ENCODE measurements at places on chromosomes 13 and 19. TPM values are rescaled to one million over a fixed set of nuclear protein-coding genes. Genes with fewer than 3 reads are reported as not detected.

GRCh38 chr13:32838945-32839344 lies 177.3 kb upstream of the KL start:
- DNase-seq = no peak

GRCh38 chr13:97352815-97353214 lies 81.2 kb upstream of the RAP2A start:
- DNase-seq = no peak

DNA sequence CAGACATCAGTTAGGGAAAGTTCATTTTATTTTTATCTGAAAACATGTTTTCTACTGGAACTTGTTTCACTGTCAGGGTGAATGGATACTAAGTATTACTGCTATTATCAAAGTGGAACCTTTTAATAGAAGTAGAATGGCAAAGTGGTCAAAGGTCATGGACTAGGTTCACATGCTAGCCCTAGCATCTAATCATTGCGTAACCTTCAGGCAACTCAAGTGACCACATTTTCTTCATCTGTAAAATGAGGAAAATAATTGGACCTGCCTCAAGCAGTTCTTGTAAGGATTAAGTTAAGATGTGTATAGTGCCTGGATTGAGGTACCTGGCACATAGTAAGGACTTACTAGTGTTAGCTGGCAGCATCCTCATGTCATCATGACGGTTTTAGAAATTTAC lies 5.0 kb downstream of the ZFP28 start:
- DNase-seq = no peak

GRCh38 chr19:40688309-40688708 lies 2.1 kb downstream of the NUMBL start:
- DNase-seq = no peak

GRCh38 chr19:12695997-12696365 lies 450 bp downstream of the FBXW9 start:
- DNase-seq = no peak

- DNase-seq = no peak
Observed at GRCh38 chr13:65768545-65768944, 1461.6 kb downstream of the PCDH9 start.

- DNase-seq = no peak
Observed at GRCh38 chr19:13215572-13216380, 65.6 kb downstream of the IER2 start.

GRCh38 chr19:12793290-12794195 lies 2.3 kb downstream of the JUNB start:
- DNase-seq = peak; percentile 89

DNA sequence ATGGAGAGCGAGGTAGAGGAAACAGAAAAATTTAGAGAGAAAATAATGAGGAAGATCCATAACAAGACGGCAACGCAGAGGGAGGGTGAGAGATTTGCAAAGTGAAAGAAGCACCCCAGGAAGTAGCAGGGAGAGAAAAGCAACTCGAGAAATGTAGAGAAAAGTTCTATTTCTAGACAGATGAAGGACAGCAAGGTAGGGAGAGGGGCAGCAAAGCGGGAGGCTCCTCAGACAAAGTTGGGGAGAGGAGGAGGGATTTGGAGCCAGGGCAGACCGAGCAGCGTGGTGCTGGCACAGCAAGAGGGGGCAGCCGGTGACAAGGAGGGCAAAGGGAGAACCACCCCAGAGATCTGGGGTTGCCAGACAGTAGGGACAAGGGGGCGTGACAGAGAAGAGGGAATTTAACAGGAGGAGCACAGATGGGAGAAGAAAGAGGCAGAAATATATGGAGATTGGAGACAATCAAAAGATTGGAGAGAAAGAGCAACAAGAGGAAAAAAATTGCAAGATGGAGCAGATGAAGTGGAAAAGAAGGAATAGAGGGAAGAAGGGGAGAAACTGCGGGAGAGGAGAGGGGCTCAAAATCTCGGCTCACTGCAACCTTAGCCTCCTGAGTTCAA lies 989 bp downstream of the ZNF766 start:
- no peak for DNase-seq

- no peak for DNase-seq
Observed at GRCh38 chr13:86976521-86977324, 694.4 kb upstream of the SLITRK5 start.

- no peak for DNase-seq
Observed at GRCh38 chr13:24212674-24213073, 52.2 kb downstream of the SPATA13 start.

The GIPC3 gene
- polyA plus RNA-seq = 0.30 TPM

The TICAM1 gene
- 1.0 TPM for polyA plus RNA-seq

The DZIP1 gene
- polyA plus RNA-seq = 32.9 TPM

Measured in AG04450 (cell line).